Sciatic nerve (tissue), 2 donors: ENCODE measurements at places on chromosomes 6 and 20.
A peak's percentile ranks its signal among the peaks of the same experiment; 100 is the strongest.

GRCh38 chr20:48456366-48457192, 371.2 kb downstream of the PREX1 start:
- DNase-seq, result no peak

DNA sequence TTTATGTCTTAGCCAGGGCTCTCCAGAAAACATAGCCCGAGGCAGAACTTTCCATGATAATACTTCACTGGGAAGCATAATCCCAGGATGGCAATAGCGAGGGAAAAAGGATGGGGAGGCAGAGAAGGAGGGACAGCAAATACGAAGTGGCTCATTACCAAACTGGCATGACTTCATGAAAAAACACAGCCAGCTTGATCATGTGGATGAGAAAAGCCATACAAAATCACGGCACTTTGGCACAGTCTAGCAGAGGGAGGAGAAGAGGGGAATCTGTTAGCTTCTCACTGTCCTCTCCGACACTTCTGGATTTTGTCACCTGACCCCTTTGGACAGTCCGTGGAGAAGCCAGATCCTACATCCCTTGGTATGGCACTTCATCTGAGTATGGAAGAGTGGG, 212.5 kb upstream of the GRIK2 start:
- no peak for DNase-seq

DNA sequence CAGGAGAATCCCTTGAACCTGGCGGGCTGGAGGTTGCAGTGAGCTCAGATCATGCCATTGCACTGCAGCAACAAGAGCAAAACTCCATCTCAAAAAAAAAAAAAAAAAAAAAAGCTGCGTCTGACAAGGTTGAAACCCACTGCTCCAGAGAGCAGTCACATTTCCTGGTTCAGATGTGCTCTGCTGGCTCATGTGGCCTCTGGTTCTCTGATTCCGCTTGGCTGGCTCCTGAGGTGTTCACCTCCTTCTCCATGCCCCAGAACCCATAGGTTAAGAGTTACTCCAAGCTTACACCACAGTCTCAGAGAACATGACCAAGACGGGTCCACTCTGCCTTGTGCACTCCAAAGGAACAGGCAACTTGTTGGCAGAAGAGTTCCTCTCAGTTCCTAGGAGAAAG, 8.8 kb upstream of the CNR1 start:
- DNase-seq, result no peak

GRCh38 chr20:21607971-21608725, 94.3 kb upstream of the NKX2-2 start:
- DNase-seq, result peak; percentile 78

GRCh38 chr20:49572857-49573256, 4.9 kb upstream of the PTGIS start:
- no peak for DNase-seq

GRCh38 chr20:50919567-50919966, 11.7 kb downstream of the ADNP start:
- DNase-seq, result no peak

DNA sequence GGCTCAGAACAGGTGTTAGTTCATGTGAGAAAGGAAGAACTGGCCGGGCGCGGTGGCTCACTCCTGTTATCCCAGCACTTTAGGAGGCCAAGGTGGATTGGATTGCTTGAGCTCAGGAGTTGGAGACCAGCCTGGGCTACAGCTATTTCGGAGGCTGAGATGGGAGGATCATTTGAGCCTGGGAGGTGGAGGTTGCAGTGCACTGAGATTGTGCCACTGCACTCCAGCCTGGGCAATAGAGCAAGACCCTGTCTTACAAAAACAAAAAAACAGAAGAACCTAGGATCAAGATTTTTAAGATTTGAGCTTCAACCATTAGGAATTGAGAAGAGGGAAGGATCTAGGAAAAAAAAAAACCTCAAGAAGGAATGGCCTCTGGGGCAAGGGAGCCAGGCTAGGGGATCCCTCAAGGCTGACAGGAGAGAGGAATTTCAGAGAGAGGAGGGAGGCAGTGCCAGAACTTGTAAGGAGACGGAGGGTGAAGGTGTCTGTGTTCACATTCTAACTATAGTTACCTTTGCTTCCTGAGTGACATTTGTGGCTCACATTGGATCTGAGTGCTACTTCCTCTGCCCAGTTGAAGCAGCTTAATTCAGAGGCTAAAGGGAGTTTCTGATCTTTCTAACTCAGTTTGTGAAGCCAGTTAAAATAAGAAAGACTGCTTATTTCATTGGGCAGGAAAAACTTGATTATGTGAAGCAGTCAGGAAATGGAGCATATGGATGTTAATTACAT, 26.1 kb downstream of the CHMP4B start:
- no peak for DNase-seq
